NCI-H446 treated with DMSO at 0.1 percent for 48 hours (cell line): ENCODE measurements at places on chromosomes 1 and 21.

GRCh38 chr1:234069760-234070159, 165.3 kb downstream of the SLC35F3 start:
- no peak for DNase-seq

- DNase-seq = no peak
These were observed 22.0 kb downstream of the LRRC42 start for GRCh38 chr1:53968125-53968513.

- no peak for DNase-seq
These were observed 4.9 kb upstream of the SHISA4 start for GRCh38 chr1:201883786-201884185.

- DNase-seq = no peak
These were observed 11.1 kb upstream of the MSTO1 start for GRCh38 chr1:155598842-155599331.

DNA sequence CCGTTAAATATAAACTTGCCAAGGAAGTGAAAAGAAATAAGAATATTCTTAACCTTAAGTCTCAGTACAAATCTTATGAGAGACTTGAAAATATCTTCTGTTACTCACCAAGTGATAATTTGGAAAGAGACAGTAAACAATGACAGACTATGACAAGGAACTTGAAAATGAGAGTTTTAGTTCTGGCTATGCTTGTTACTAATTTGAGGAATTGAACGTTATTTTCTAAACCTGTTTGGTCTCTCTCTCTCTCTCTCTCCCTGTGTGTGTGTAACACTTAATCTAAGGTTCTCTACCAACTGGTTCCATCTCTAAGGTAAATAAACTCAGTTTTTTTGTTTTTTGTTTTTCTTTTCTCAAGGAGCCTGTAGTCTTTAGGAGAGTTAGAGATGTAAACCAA, 161.8 kb downstream of the AMY1C start:
- DNase-seq = no peak

GRCh38 chr1:173409613-173410012, 67.5 kb upstream of the PRDX6 start:
- DNase-seq = no peak

- DNase-seq = no peak
These were observed 422 bp upstream of the RSBN1 start for GRCh38 chr1:113812661-113813135.

DNA sequence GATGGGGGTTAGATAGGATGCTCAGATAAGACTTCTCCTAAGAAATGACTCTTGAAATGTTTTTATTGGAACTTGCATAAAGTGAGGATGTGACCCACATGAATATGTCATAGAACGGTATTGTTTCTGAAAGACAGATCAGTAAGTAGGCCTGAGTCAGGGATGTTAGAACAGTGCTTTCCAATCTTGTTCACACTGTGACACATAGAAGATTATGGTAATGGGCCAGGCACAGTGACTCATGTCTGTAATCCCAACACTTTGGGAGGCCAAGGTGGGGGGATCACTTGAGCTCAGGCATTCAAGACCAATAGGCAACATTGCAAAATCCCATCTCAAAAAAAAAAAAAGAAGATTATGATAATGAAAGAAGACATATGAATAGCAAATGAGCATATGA, 32.9 kb downstream of the FMO4 start:
- no peak for DNase-seq
